NCI-H2107 (cell line): ENCODE measurements at places on chromosomes 16 and 17.
A peak's percentile ranks its signal among the peaks of the same experiment; 100 is the strongest.

- no peak for DNase-seq
These were observed 78.8 kb downstream of the GNAO1 start for GRCh38 chr16:56269811-56270684.

GRCh38 chr17:83176623-83177583 lies 97.5 kb downstream of the METRNL start:
- no peak for DNase-seq

- DNase-seq = no peak
These were observed 7.4 kb upstream of the PSMC5 start for GRCh38 chr17:63819585-63820537.

DNA sequence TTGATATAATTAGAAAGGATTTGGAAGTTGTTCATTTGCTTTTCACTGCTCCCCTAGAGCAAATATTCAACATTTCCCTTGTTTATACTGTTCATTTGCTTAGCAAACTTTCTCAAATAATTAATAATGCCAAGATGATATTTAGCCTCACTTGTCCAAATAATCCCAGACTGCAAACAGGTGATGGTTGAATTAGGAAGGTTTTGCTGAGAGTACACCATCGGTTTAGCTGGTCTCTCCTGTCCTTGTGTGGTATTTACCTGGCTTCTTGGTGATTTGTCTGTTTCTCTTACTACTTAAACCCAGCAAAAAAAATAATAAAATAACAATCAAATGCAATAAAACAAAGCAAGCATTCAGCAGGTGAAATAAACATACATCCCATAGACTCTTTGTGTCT lies 6.5 kb downstream of the KATNIP start:
- DNase-seq = no peak

GRCh38 chr17:973053-973452 lies 6.5 kb downstream of the NXN start:
- DNase-seq = no peak

GRCh38 chr17:37194208-37194607 lies 181.6 kb upstream of the C17orf78 start:
- no peak for DNase-seq

- no peak for DNase-seq
These were observed 1.1 kb downstream of the C17orf107 start for GRCh38 chr17:4900231-4901107.

DNA sequence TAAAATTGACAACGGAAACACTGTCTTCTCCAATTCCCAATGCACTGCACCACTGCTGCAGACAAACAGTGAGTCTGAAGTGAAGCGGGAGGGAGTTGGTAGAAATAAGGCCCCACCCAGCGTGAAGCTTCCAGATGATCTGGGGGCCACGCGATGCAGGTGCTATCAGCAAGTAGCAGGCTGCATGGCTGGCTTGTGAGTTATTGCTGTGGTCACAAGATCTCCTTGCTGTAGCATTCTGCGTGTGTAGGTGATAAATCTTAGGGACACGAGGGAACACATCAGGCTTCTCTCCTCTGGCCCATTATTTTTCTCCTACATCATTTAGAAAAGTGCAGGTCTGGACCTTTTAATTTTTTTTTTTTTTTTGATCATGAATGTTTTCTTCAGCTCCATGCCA lies 407.6 kb downstream of the TMEM114 start:
- no peak for DNase-seq

- DNase-seq = no peak
These were observed 6.0 kb downstream of the WFIKKN2 start for GRCh38 chr17:50841277-50841948.

DNA sequence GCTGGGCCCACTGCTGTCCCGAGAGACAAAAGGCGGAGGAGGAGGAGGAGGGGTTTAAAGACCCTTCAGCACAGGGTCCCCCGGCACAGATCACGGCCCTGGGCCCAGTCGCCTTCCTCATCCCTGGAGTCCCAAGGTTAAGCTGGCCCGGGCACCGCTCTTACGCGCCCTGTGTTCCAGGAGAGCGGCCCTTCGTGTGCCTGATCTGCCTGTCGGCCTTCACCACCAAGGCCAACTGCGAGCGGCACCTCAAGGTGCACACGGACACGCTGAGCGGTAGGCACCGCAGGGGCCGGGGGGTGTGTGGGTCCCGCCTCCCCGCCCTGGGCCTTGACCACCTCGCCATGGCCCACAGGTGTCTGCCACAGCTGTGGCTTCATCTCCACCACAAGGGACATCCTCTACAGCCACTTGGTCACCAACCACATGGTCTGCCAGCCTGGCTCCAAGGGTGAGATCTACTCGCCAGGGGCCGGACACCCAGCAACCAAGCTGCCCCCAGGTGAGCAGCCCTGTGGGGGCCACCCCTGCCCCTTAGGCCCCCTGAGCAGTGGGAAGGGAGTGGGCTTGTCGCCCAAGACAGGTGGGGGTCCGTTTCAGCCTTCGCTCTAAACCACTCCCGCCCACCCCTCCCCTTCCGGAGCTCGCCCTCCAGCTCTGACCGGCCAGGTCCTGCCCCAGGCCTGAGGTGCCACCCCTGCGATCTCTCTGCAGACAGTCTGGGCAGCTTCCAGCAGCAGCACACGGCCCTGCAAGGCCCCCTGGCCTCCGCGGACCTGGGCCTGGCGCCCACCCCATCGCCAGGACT lies 37.6 kb upstream of the ZC3H18 start:
- DNase-seq = no peak

DNA sequence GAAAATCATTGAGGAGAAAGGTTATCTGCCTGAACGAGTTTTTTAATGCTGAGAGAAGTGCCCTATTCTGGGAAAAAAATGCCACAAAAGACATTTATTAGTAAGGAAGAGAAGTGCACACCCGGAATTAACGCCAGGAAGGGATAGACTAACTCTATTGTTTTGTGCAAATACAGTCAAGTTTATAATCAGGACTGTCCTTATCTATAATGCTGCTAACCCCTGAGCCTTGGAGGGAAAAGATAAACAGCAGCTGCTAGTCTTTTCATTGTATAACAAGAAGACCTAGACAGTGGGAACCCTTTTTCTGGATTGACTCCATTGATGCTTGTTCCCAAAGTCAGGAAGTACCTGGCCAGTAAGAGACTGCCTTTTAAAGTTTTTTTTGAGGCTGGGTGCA lies 26.5 kb downstream of the BCAS3 start:
- no peak for DNase-seq

DNA sequence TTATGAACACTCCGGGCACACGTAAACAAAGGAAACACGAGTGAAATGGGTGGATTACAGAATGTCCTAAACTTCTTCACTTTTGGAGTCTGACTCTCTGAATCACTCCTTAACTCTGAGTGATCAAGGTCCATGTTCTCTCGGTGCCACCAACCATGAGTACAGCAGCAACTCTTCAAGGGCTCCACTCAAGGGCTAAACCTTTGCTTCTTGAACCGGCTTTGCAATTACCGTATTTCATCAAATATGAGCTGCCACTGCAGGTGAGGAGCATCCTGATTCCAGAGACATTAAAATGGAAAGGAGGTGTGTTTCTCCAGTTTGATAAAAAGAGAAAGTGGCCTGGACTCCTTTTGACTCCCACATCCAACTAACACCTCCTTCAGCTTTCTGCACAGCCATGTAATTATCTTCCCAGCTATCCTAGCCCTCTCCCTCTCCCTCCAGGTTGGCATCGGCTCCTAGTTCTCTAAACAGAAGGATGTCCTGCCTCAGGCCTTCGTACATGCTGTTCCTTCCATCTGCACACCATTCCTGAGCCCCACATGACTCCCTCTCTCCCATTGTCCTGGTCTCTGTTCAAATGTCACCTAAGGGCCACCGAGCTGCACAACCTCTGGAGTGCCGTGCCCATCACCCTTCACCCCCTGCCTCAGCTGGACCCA lies 61.4 kb downstream of the ZDHHC7 start:
- no peak for DNase-seq

DNA sequence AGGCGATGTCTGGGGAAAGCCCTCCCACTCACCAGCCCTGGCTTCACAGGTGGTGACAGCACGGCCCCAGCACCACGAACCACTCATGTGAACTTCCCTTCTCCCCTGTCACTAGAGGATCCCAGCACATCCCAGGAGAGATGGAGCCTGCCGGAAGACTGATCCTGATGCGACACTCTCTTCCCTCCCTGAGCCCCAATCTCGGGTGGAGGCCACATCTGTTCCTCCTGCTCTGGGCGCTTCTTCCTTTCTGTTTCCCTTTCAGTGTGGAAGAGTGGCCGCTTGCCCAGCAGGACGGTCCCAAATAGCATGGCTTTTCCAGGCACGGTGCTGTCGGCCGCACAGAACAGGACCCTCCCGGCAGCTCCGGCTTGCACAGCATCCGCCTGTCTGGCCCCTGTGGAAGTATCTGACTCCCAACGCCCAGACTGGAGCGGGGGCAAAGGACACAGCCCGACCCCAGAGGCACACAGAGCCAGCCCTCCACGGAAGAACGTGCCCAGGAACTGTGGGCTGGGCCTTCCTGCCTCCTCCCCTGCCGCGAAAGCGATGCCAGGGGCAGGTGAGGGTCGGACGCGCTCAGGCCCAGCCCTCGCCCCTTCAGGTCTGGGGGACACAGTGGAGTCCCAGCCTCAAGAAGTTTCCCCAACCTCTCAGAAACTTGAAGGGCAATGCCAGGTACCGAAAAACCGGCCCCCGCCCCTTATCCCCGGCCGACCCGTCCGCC lies 37.6 kb downstream of the CBFA2T3 start:
- no peak for DNase-seq

GRCh38 chr17:35011671-35012216 lies 31.4 kb downstream of the LIG3 start:
- DNase-seq = peak; percentile 46

GRCh38 chr17:62673614-62674362 lies 46.3 kb downstream of the MRC2 start:
- no peak for DNase-seq

DNA sequence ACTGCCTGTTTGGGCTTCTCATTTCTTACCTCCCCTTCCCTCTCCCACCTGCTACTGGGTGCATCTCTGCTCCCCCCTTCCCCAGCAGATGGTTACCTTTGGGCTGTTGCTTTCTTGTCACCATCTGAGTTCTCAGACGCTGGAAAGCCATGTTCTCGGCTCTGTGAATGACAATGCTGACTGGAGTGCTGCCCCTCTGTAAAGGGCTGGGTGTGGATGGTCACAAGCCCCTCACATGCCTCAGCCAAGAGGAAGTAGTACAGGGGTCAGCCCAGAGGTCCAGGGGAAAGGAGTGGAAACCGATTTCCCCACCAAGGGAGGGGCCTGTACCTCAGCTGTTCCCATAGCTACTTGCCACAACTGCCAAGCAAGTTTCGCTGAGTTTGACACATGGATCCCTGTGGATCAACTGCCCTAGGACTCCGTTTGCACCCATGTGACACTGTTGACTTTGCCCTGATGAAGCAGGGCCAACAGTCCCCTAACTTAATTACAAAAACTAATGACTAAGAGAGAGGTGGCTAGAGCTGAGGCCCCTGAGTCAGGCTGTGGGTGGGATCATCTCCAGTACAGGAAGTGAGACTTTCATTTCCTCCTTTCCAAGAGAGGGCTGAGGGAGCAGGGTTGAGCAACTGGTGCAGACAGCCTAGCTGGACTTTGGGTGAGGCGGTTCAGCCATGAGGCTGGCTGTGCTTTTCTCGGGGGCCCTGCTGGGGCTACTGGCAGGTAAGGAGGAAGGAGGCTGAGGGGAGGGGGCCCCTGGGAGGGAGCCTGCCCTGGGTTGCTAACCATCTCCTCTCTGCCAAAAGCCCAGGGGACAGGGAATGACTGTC lies at the start of gene CD68:
Gene CD68 (plus strand): TSS at position 638 of the 833 bp plus-strand sequence. CDS start 40 bp downstream, at position 678.
- DNase-seq = no peak

DNA sequence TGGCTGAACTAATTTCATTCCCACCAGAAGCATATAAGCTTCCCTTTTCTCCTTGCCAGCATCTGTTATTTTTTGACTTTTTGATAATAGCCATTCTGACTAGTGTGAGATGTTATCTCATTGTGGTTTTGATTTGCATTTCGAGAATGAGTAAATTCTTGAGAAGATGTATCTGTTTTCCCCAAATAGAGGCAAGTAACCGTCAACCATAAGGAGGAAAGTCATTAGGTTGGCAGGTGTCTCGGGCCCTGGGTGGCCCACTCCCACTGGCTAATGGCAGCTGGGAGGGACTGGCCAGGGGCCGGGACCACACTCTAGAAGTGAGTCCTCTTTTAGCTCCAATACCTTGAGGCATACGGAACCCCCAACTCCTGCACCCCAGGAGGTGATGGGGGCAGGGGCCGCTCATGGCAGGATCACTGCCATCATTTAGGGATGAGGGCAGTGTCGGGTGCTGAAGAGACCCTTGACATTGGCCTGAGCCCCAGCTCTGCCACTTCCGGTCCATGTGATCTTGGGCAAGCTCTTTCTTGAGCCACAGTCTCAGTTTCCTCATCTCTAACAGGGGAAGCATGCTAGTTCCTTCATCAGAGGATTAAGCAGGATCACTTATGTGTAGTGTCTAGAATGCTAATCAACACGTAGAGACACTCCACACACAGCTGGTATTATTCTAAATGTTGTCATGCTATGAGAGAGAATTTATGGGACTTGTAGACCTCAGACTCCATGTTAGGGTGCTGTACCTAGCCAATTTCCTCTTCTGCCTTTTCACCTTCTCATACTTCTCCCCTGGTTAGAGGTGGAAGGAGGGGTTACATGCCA lies 44.3 kb downstream of the RGS9 start:
- DNase-seq = no peak

- DNase-seq = no peak
These were observed 68.0 kb downstream of the AMFR start for GRCh38 chr16:56357241-56357764.

- DNase-seq = no peak
These were observed 101.7 kb upstream of the GPR139 start for GRCh38 chr16:20175358-20175757.

DNA sequence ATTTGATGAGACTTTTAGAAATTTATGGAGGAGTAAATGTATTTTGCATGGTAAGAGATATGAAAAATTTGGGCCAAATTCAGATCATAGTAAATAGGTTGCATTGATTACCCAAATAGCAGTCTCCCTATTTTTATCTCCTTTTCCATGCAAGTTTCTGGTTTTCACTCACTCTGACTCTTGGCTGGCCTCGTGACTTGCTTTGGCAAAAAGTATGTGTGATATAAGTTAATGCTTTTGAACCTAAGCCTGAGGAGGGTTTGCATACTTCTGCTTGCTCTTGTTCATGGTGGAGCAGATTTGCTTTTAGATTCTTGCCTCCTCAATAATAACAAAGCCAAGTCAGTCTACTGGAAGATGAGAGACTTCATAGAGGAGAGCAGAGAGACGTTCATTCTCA lies 1045.9 kb upstream of the CDH8 start:
- DNase-seq = no peak

DNA sequence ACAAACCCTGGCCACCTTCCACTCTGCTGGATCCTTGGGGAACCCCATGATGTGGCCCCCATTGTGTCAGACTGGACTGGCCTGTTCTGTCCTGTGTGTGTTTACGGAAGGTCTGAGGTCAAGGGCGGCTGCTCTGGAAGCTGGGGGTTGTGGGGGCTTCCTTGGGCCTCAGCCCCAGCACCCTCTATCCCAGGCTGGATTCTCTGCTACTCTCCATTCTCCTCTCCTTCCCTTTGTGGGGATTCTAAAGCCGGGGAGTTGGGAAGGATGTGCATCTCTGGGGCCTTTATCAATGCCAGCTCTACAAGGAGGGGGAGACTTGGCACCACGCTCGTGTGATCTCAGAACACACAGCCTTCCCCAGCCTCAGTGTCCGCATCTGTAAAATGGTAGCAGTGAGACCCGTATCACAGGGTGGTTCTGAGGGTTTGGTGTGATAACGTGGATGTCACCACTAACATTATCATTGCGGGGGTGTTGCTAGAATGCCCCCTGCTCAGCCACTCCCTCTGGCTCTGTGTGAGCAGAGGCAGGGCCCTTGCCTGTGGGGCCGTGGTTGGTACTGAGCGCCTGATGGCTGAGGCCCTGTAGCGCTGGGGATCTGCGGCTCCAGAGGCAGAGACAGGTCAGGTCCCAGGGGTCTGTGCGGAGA lies 18.1 kb downstream of the ADGRG1 start:
- DNase-seq = no peak
